H1 (cell line): ENCODE measurements at places on chromosomes 1 and 21. TPM values are rescaled to one million over a fixed set of nuclear protein-coding genes. Genes with fewer than 3 reads are reported as not detected.

- no peaks in the 10 kb centered on the region for H3K4me1 ChIP-seq
- H3K27me3 ChIP-seq = no peaks in the 10 kb centered on the region
- no peak overlapping the region for H3K4me3 ChIP-seq
- H3K27ac ChIP-seq = no peak overlapping the region
Measured at GRCh38 chr1:2591581-2592261, 5.1 kb downstream of the PRXL2B start.

DNA sequence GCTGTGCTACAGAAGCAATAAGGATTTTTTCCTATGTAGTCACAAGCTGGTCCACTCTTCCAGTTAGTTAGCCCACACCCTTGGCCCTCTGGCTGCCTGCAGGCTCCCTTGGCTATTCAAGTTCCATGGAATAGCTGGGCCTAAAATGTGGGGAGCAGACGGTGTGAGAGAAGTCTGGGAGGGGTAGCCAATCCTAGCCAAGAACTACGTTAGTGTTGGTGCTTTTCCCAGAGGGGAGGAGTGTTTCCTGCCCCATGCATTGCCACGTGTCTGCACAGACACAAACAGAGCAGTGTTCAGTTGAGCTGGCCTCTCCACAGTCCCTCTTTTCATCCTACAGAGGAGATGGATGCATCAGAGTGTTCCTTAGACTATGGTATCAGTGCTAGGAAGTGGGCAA is 59.0 kb upstream of the IPO9 start:
- H3K27me3 ChIP-seq = no peaks in the 10 kb centered on the region
- no peak overlapping the region for H3K27ac ChIP-seq
- no peaks in the 10 kb centered on the region for H3K4me1 ChIP-seq
- no peak overlapping the region for H3K4me3 ChIP-seq
- H3K36me3 ChIP-seq = no peaks in the 10 kb centered on the region
- no peak for DNase-seq

CNTN2 gene
- total RNA-seq = 3.9 TPM in 2 replicates

UBE2J2 gene
- 67.2 and 67.9 TPM in 2 replicates for total RNA-seq

DNA sequence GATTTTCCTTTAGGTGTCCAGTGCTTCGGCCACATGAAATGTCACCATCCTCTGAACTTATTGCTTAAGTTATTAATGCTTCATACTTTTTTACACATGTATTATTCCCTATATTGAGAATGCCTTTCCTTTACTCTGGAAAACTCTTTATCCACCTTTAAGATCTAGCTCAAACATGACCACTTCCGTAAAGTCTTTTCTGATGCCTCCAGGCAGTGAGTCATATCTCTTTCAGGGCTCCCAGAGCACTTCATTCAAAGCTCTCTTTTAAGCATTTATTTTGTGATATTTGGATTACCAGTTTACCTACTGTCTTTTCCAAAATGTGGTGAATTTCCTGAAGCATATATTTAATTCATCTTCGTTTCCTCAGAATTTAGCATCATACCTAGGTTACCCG is 178.9 kb downstream of the HS2ST1 start:
- H3K27me3 ChIP-seq = no peaks in the 10 kb centered on the region
- no peak overlapping the region for H3K4me3 ChIP-seq
- no peak for DNase-seq
- H3K4me1 ChIP-seq = no peaks in the 10 kb centered on the region
- no peak overlapping the region for H3K27ac ChIP-seq
